ENCODE measurements at places on chromosomes 2 and 18.

- no peak for DNase-seq
Observed at GRCh38 chr18:78984941-78985784, 5.5 kb downstream of the SALL3 start.

DNA sequence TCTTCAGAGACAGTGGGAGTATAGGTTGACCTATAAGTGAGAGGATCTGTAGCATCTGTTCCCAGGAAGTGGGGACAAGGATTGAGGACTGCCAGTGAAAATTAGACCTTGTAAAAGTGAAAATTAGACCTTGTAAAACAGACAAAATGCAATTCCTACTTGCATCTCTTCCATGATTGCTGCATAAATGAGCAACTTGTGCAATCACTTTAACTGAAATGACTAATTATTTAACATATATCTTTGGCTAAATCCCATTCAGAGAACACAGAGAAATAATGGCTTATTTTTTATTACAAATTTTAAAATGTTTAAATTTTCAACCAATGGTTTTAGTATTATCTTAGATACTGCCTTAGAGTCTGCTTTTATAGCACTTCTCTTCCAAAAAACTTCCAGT is 67.2 kb upstream of the NABP1 start:
- no peak for DNase-seq

DNA sequence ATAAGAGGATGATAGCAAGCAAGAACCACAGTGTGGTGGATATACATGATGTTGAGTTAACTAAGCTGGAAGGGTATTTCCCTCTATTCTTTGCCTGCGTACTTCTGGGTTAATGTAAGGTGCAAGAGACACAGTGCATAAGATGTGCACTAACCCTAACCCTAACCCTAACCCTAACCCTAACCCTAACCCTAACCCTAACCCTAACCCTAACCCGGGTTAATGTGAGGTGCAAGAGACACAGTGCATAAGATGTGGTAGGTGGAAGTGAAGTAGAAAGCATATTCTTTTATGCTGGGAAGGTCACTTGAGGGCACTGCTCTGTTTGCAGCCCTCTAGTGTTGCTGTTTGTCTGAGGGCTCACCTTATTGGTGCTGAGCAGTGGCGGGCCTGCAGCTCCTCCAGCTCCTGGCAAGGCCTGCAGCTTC is 181.5 kb upstream of the ITGA4 start:
- no peak for DNase-seq

- DNase-seq, result no peak
Observed at GRCh38 chr2:23491591-23492336, 106.8 kb downstream of the KLHL29 start.

- DNase-seq, result no peak
Observed at GRCh38 chr2:105330681-105331375, 1.3 kb upstream of the TGFBRAP1 start.

DNA sequence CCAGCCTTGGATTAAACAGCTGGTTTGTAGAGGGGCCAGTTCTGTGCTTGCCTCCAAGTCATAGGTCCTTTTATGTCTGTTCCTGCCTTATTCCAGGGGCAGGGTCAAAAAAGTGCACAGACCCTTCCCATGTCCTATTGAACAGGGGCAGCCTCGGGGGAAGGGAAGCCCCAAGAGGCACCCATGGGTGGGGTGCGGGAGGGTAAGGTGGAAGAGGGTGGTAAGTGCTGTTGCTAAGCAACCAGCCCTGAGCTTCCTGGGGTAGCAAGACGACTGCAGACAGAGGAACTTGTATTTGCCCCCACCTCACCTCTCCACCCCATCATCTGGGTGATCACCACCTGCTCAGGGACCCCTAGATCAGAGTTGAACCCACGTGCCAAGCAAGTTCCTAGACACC is 7.7 kb downstream of the DNMT3A start:
- DNase-seq, result no peak
